ENCODE measurements at places on chromosomes 7 and 10.

GRCh38 chr10:24414597-24414996 lies 205.7 kb downstream of the KIAA1217 start:
- no peak for DNase-seq

DNA sequence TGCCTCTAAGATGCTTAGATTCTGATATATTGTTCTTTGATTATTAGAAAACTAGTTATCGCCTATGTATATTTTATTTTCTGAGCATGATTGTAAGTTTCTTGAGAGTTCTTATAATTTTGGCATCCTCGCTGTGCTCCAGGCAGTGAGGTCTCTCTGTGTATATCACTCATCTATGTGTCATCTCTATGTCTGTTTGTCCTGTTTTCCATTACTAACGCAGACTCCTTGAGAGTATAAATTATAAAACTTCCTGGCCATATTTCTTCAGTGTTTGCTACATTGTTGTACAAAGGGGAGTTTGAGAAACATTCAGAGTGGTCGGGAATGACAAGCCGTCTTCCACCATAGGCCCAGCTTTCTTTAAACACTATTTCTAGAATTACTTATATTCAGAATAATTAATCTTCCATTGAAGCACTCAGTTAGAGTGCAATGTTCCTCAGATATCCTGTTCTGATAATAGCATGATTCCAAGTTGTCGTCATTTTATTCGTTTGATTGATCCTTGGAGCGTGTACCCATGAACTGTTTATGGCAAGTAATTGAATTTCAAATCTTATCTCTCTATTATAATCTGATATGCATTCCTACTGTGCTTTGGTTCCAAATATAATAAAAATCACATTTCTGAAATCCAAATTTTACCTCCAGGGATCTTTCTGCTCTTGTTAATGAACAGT lies 206.6 kb downstream of the BAMBI start:
- no peak for DNase-seq

DNA sequence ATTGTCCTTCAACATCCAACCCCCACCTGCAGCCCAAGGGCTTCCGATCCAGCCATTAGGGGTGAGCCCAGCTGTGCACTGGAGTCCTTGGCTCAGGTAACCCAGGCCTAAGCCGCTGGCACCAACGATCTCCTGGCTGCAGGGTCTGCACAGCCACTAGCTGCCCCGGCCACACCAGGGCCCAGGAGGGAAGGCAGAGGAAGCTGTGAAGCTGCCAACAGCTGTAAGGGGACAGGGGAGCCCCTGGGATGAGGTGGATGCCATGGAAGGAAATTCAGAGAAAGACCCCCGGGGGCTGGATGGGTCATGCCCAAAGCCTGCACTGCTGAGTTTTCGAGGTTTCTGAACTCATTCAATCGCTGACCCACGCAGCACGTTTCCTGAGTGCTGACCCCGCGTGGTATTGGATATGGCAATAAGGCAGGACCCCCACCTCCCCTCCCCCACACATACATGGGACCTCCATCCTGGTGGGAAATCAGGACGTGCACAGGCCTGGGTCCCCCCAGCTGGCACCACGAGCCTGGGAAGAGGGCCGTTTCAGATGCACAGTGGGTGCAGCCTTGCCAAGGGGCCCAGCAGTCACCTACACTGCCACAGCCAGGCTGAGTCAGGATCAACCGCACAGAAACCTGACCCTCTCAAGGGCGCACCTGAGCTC lies 170.3 kb downstream of the DIP2C start:
- no peak for DNase-seq

DNA sequence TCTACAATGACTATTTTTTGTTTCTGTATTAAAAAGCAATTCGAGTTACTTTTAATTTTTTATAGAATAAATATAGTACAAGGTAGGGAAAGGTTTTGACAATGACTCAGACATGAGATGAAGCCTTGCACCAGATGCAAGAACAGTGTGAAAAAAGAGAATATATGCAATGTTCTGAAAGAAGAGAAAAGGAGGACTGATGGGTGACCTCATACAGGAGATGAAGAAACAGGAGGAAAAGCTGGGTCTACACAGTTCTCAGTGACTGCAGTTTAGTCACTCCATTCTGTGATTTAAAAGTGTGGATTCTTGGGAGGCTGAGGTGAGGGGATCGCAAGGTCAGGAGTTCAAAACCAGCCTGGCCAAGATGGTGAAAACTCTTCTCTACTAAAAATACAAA lies 38.3 kb upstream of the YAE1 start:
- DNase-seq, result no peak

DNA sequence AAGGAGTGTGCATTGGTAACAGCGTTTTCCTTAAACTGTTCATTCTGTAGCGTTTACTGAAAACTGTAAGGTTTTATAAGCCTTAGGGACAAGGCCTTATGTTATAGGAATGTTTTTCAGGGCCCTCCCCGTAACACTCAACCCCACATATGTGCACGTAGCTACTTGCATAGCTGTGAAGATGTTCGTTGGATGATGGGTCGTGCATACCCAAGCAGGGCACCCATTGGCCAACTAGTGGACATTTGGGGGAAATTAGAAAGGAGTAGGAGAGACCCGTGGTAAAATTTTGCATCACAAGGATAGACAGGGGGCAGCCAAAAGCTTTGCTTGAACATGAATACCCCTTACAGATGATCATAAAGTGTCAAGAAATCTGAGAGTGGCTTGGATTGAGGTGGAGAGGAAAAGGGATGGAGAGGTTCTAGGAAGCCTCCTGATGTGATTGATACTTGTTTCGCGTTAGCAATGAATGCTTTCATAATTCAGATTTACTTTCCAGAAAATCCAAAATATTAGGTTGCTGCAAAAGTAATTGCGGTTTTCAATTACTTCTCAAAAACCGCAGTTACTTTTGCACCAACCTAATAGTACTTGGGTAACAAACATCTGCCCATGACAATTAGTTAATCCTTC lies 878 bp downstream of the SEC61A2 start:
- peak; percentile 45 for DNase-seq

- DNase-seq, result no peak
Observed at GRCh38 chr10:100022403-100022802, 12.7 kb upstream of the DNMBP start.

DNA sequence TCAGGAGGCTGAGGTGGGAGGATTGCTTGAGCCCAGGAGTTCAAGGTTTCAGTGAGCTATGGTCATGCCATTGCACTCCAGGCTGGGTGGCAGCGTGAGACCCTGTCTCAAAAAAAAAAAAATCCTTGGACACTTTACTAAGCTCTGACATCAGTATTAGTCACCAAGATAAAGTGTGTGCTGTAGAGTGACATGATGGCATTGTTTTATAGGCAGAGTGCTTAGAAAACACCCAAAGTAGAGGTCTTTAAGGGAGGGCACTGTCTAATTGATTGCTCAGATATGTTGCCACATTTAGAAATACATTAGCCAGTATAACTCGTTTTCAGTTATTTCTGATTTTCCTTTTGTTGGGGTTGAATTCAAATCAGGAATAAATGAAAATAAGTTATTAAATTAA lies 235.9 kb downstream of the REEP3 start:
- no peak for DNase-seq

- DNase-seq, result peak; percentile 28
Observed at GRCh38 chr7:12747687-12748306, 60.4 kb downstream of the ARL4A start.

DNA sequence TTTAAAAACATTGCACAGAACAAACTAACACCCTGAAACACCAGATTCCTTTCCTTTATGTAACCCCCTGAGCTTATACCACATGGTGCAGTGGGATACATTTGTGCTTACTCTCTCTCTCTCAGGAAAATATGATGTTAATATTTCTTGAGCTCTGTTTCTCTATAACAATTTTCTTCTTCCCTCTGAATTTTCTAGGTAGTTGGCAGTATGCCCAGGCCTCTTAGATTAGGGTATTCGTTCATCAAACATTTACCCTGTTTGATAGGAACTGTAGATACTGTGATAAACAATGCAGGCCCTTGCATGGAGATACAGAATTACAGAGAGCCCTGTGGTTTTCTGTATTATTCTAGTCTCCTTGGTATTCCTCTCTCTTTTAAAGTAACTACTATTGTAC lies 567.8 kb downstream of the IPMK start:
- DNase-seq, result no peak

GRCh38 chr10:72846238-72846637 lies 47.3 kb upstream of the OIT3 start:
- no peak for DNase-seq

DNA sequence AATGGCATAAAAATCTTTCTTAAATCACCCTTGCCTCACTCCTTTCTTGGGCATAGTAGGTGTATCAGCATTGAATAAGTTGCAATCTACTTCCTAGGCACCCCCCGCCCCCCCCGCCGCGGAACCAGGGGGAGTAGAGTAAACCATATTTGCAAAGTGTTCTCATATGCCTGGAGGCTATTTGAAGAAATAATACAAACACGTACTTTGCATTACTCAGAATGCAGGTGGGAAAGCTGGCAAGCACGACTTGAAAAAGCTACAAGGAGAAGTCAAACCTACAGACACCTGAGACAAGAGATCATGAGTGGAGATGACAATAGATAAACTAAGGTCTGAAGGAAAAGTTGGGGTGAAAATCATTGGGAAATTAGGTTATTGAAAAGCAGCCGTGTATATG lies 65.6 kb downstream of the POM121L12 start:
- no peak for DNase-seq

GRCh38 chr10:130810856-130811255 lies 500.7 kb downstream of the TCERG1L start:
- DNase-seq, result no peak

- no peak for DNase-seq
Observed at GRCh38 chr10:98610836-98611235, 164.1 kb upstream of the HPS1 start.

DNA sequence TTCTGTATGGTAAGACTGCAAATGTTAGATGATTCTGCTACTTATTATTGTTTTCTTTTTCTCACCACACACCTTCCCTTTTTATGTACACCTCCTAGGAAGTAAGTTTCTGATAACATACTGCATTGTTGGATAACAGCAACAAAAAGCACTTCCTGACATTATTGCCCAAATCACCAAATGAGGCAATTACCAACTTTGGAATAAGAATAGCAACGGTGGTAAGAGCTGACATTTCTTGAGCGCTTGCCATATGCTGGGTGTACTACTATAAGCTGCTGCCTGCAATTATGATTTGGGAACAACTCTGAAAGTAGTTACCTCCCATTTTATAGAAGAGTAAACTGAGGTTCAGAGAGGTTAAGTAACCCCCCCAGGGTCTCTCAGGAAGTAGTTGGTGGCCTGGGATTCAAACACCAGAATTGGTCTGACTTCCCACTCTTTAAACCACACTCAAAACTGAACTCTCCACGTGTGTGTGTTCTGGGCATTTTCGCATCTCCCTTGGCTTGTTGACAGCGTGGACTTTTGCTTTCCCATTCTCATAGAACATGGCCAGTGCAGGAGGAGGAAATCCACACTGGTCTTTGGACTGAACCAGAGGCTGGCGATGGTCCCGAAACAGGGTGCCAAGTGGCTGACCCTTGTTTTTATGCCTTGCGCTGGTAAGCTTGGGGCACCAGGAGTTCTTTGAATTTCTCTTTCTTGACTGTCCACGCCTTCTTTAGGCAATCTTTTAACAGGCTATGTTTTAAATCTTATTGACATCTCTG lies 71.4 kb downstream of the TCF7L2 start:
- no peak for DNase-seq

DNA sequence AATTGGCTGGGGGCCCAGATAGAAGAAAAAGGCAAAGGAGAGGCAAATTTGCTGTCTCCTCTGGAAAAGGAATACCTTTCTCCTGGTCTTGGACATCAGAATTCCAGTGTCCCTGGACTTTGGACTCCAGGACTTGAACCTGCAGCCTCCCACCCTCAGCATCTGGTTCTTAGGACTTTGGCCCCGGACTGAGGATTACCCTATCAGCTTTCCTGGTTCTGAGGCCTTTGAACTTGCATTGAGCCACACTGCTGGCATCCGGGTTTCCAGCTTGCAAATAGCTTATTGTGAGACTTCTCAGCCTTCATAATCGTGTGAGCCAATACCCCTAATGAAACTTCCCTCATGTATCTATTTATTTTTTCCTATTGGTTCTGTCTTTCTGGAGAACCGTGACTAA lies 68.3 kb downstream of the DNAH11 start:
- DNase-seq, result no peak

DNA sequence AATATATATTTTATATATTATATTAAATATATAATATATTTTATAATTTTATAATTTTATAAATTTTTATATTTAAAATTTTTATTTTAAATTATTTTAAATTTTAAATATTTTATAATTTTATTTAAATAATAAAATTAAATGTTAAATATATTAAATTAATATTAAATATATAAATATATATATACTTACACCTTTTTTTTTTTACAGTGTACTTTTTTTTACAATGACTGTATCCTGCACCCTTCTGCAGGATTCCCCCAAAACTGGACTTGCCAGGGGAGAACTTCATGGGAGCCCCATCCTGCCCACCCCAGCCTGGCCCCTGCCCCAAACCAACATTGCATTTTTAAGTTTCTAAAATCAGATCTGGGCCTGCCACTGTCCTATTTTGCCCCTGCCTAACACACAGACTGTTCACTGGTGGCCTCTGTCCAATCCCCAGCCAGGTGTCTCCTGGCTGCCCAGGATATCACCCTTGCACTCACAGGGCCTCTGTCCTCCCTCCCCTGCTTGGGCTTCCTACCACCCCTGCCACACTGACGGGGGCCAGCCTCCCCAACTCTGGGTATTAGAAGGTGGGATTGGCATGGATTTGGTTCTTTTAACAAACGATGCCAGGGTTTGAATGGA lies 138.0 kb downstream of the ADCY1 start:
- no peak for DNase-seq

GRCh38 chr7:98105942-98106544 lies 619 bp upstream of the LMTK2 start:
- no peak for DNase-seq

GRCh38 chr10:87636313-87636915 lies 23.3 kb upstream of the PAPSS2 start:
- no peak for DNase-seq

DNA sequence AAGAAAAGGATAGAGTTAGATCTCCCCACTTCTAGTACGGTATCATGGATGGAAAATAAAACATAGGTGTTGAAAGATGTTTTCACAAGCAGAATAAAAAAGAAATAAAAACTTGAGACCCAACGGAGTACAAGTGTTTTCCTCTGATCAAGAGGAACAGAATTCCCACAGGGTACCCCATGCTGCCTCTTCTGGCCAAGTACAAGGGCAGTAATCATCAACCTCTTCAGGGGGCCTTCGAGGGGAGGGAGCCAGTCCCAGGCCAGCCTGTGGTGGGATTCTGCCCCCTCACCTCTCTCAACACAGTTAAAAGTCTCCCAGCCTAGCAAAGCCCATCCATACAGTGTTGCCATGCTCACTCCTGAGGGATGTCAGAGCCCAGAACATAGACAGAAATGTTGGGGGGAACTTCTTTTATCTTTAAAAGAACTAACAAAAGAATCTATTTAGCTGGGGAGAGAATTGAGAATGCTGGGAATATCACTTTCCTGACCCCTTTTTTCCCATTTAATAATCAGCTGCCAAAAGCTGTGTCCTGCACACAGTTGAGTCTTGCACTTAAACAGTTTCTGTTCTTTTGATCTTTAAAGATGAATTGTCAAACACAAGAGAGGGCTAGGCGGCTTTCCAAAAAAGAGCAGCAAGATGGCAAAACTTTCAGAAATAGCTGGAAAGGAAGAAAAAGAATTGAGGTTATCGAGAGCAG lies 101.7 kb downstream of the PTN start:
- DNase-seq, result no peak
